ENCODE measurements at places on chromosomes 6 and 20.
A peak's percentile ranks its signal among the peaks of the same experiment; 100 is the strongest.

- H3K4me1 ChIP-seq = no peaks in the 10 kb centered on the region
- peaks cover 6% of the 10 kb centered on the region for H3K27me3 ChIP-seq
- H3K36me3 ChIP-seq = no peaks in the 10 kb centered on the region
- no peak overlapping the region for H3K27ac ChIP-seq
- no peak overlapping the region for H3K4me3 ChIP-seq
- DNase-seq = peak; percentile 11
These were observed 21.5 kb downstream of the RAB44 start for GRCh38 chr6:36719126-36719525.

- DNase-seq = no peak
- no peaks in the 10 kb centered on the region for H3K4me1 ChIP-seq
- H3K36me3 ChIP-seq = peaks cover 18% of the 10 kb centered on the region
- no peaks in the 10 kb centered on the region for H3K27me3 ChIP-seq
- H3K27ac ChIP-seq = no peak overlapping the region
These were observed 12.0 kb upstream of the TRMT11 start for GRCh38 chr6:125974214-125974866.

DNA sequence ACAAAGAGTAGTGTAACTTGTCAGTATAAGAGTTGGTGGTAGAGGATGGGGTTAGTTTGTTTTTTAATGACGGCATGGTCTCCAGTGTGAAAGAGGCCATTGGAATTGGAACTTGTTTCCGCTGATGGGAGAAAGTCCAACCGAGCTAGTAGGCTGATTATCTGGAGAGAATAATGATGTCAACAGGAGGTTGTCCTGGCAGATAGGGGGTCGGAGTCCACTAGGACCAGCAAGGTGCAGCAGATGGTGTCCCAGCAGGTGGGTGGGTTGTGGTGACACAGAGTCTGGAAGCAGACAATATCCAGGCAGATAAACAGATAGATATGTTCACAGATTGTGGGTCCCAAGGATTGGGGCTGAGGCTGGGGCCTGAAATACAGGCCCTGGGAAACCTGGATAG is 35.1 kb downstream of the PKIB start:
- H3K27ac ChIP-seq = no peak overlapping the region
- no peaks in the 10 kb centered on the region for H3K4me1 ChIP-seq
- no peak for DNase-seq
- no peaks in the 10 kb centered on the region for H3K36me3 ChIP-seq
- no peaks in the 10 kb centered on the region for H3K27me3 ChIP-seq

DNA sequence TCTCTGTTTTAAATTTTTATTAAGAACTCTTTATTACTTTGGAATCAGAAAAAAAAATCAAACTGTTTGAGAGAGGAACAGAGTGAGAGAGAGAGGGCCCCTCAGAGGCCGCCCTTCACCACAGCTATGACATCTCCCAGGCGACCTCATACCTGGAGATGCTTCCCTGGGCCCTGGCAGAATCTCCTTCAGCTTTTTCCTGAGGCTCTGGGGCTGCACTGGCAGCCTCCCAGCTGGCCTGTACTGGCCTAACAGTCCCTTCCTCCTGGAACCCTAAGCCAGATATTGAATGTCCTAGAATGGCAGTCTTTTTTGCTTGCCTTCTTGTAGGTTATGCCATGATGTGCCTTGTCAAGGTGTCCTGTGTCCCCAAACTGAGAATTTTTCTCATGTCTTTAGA is 13.7 kb downstream of the ABHD12 start:
- H3K27ac ChIP-seq = no peak overlapping the region
- H3K4me3 ChIP-seq = no peak overlapping the region
- H3K4me1 ChIP-seq = no peaks in the 10 kb centered on the region
- H3K36me3 ChIP-seq = no peaks in the 10 kb centered on the region
- DNase-seq = no peak

GRCh38 chr20:34654207-34654744 is 22.6 kb downstream of the PIGU start:
- H3K27ac ChIP-seq = no peak overlapping the region
- no peaks in the 10 kb centered on the region for H3K4me1 ChIP-seq
- H3K36me3 ChIP-seq = peaks cover 9% of the 10 kb centered on the region
- no peak overlapping the region for H3K4me3 ChIP-seq

GRCh38 chr20:21796059-21796458 is 90.6 kb downstream of the PAX1 start:
- no peak for DNase-seq
- H3K27ac ChIP-seq = no peak overlapping the region
- no peaks in the 10 kb centered on the region for H3K36me3 ChIP-seq
- peaks cover 6% of the 10 kb centered on the region for H3K27me3 ChIP-seq

GRCh38 chr20:44170816-44171410 is 16.1 kb downstream of the JPH2 start:
- peaks cover 9% of the 10 kb centered on the region for H3K36me3 ChIP-seq
- no peak for DNase-seq
- peak overlapping the region; percentile 70 for H3K27ac ChIP-seq
- H3K4me3 ChIP-seq = no peak overlapping the region

GRCh38 chr6:166764473-166765233 is 137.6 kb upstream of the RPS6KA2 start:
- H3K4me3 ChIP-seq = no peak overlapping the region
- H3K4me1 ChIP-seq = no peaks in the 10 kb centered on the region
- DNase-seq = peak; percentile 27
- no peaks in the 10 kb centered on the region for H3K36me3 ChIP-seq
- no peak overlapping the region for H3K27ac ChIP-seq

DNA sequence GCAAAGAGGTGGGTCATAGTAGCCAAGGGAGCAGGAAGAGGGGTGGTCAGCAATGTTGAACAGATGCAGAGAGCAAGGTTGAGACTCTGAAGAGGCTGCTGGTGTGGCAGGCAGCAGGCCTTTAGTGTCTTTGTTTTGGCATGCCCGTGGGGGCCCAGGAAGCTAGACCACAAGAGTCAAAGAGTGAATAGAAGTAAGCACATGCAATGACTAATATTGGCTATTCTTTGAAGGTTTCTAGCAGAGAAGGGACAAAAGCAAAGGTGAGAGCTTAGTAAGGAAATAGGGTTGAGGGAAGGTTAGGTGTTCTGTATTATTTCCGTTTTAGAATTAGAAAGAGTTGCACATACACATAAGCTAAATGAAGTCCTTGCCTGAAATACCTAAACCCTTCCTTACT is 18.8 kb downstream of the TDRD6 start:
- no peak overlapping the region for H3K27ac ChIP-seq
- H3K36me3 ChIP-seq = no peaks in the 10 kb centered on the region
- no peaks in the 10 kb centered on the region for H3K27me3 ChIP-seq
- no peak overlapping the region for H3K4me3 ChIP-seq
- no peak for DNase-seq

DNA sequence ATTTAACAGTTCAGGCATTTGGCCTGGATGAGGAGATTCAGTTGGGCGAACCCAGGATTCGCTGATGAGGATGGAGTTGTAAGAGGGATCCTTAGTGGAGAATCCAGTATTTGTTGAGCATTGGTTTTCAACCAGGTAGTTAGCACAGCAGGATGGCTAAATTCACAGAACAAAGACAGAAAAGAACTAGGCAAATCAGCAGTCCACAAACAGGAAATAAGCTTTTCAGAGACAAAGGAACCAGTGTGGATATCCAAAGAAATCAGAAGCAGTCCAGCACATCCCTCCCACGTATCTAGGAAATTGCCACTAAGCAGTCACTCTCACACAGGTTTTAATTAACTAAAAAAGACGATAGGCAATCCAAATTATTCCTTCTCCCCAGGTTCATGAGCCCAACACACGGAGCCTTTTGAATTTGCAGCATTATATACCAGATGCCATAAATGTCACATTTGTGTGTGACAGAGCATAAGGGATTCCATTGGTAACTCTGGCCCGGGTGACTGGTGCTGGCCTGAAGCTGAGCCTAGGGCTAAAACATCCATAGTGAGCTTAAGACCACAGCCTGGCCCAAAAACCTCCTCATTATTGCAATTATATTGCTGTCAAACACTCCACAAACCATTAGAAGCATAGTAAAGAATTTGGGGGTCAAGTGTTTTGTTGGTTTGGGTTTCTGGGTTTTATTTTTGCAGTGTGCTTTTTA is 131.5 kb downstream of the SOBP start:
- no peak overlapping the region for H3K27ac ChIP-seq
- H3K27me3 ChIP-seq = no peaks in the 10 kb centered on the region
- no peaks in the 10 kb centered on the region for H3K36me3 ChIP-seq
- H3K4me1 ChIP-seq = no peaks in the 10 kb centered on the region

DNA sequence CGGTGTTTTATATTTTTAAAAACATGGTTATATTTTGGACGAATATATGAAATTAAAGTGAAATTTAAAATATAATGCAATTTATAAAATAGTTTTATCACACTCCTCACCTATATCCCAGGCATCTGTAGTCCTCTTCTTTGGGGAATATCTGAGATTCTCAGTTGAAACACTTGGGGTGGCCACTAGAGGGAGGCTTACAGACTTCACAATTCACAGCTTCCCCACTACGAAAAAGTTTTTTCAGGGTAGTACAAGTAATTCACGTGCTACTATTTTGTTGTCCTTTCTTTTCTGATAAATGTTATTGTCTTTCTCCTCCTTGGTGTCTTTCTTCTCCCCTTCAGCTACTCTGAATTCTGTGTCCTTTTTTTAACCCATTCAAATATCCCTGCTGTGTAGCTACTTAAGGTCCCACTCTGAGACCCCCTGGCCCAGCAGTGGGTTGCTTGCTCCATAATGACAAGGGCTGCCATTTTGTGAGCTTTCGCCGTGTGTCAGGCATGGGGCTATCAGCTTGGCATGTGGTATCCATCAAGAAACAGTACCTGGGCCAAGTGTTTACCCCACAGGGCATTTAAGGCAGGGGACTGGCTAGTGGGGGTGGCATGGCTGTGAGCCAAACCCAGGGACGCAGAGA is 43.6 kb upstream of the PHACTR3 start:
- no peaks in the 10 kb centered on the region for H3K36me3 ChIP-seq
- H3K27me3 ChIP-seq = no peaks in the 10 kb centered on the region
- no peak for DNase-seq

DNA sequence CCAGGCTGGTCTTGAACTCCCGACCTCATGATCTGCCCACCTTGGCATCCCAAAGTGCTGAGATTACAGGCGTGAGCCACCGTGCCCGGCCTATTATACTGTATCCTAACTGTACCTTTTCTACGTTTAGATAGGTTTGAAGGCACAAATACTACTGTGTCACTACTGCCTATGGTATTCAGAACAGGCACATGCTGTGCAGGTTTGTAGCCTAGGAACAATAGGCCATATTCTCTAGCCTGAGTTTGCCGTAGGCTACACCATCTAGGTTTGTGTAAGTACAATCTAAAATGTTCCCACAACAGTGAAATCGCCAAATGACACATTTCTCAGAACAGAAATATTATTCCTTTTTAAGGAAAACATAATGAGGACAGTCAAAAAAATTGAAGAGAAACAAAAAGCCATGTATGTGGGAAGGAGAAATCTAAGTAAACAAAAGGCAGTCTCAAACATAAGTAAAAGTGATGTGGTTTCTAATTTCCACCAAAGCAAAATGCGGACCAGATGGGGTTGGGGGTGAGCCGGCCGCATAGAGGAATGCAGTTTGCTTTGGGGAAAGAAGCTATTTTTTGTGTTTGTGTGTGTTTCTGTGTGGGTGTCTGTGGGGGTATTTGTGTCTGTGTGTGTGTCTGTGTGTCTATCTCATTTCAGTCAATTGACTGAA is 192.6 kb upstream of the SALL4 start:
- no peak for DNase-seq
- H3K4me1 ChIP-seq = no peaks in the 10 kb centered on the region
- H3K36me3 ChIP-seq = no peaks in the 10 kb centered on the region
- H3K27ac ChIP-seq = no peak overlapping the region

GRCh38 chr6:8749465-8749864 is 314.1 kb upstream of the SLC35B3 start:
- no peaks in the 10 kb centered on the region for H3K4me1 ChIP-seq
- H3K27me3 ChIP-seq = no peaks in the 10 kb centered on the region
- H3K4me3 ChIP-seq = no peak overlapping the region
- DNase-seq = no peak
- H3K27ac ChIP-seq = no peak overlapping the region
- H3K36me3 ChIP-seq = no peaks in the 10 kb centered on the region

- H3K4me1 ChIP-seq = peaks cover 59% of the 10 kb centered on the region
- H3K27me3 ChIP-seq = no peaks in the 10 kb centered on the region
- H3K36me3 ChIP-seq = no peaks in the 10 kb centered on the region
- peak overlapping the region; percentile 39 for H3K27ac ChIP-seq
These were observed 12.7 kb downstream of the PANK2 start for GRCh38 chr20:3901706-3902440.

DNA sequence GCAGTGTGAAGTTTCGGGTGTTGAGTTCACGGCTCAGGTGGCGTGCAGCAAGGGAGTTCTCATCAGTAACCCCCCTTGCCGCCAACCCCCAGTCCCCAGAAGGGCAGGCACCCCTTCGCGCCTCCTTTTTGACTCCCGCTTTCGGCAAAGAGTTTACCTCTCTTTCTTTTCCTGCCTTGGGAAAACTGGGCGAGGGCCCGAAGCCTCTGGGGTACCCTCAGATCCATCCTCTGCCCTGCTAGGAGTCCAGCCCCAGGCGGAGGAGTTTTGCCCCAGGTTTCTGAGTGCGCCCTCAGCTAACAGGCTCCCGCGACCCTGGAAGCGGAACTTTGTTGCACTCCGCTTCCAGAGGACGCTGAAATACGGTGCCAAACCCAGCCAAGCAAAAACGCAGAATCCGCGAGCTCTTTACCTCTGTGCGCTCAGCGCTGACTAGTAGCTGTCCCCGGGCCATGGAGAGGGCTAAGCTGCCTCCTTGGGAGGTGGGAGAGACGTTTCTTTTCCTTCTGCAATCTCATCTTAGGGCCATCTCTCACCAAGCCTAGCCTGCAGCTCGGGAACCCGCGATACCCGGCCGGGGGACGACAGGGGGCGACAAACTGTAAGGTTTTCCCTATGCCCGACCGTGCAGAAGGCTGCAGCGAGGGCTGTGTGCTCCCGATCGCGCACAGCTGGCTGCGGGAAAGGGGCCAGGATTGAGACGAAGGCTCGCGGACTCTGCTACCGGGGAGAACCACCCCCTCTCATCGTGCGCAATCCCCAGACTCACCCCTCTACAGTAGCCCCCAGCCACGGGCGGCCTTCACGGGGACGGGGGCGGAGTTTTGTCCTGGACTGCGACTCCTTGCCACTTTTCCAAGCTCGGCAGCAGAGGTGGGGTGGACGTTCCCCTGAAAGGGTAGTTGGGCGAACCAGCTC is 2.7 kb upstream of the PAX1 start:
- H3K4me3 ChIP-seq = no peak overlapping the region
- H3K27me3 ChIP-seq = no peaks in the 10 kb centered on the region
- no peaks in the 10 kb centered on the region for H3K36me3 ChIP-seq
- no peak for DNase-seq

DNA sequence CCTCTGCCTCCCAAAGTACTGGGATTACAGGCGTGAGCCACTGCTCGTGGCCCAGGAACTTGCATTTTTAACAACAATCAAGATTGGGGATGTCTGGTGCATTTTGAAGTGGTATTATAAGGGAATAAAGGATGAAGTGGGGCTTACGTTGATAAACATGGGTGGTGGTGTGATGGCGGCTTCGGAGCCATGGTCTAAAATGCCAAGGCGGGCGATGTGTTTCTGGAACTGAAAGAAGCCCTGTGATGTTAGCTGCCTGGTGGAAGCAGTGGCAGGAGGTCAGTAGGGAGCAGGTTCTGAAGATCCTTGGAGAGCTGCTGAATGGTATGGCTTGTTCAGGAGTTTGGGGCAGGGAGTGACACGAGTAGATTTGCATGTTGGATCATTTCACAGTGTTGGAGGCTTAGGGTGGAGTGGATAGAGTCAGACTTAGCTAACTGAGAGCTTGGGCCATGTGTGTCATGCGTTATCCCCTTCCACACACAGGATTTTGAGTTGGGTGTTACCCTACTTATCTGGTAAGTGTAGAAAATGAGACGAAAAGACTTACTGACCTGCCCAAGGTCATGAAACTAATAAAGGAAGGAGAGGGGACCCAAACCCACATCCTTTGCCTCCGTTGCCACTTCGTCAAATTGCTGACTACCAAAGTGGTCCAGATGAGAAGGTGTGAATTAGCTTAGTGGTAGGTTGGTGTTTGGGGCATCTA is 1.5 kb downstream of the NELFCD start:
- H3K27ac ChIP-seq = no peak overlapping the region
- peak overlapping the region; percentile 66 for H3K4me3 ChIP-seq
- peaks cover 38% of the 10 kb centered on the region for H3K4me1 ChIP-seq
- peaks cover 7% of the 10 kb centered on the region for H3K36me3 ChIP-seq
- DNase-seq = no peak
